ENCODE measurements at places on chromosomes 2 and 18. TPM values are rescaled to one million over a fixed set of nuclear protein-coding genes. Genes with fewer than 3 reads are reported as not detected.

The CPLX4 gene
- total RNA-seq, result not detected

The LRATD1 gene
- 1.9 TPM for total RNA-seq

The G6PC2 gene
- 0.14 TPM for total RNA-seq

The SAG gene
- not detected for total RNA-seq

The ASB1 gene
- total RNA-seq, result 36.3 TPM

The ADRA2B gene
- 4.1 TPM for total RNA-seq

The HSBP1L1 gene
- total RNA-seq, result 3.9 TPM

The NCOA1 gene
- 43.0 TPM for total RNA-seq

The AFTPH gene
- 27.8 TPM for total RNA-seq

The CFAP65 gene
- total RNA-seq, result not detected

The RFX8 gene
- total RNA-seq, result 0.32 TPM

The FIGN gene
- total RNA-seq, result 14.4 TPM

The VWC2L gene
- 0.10 TPM for total RNA-seq

DNA sequence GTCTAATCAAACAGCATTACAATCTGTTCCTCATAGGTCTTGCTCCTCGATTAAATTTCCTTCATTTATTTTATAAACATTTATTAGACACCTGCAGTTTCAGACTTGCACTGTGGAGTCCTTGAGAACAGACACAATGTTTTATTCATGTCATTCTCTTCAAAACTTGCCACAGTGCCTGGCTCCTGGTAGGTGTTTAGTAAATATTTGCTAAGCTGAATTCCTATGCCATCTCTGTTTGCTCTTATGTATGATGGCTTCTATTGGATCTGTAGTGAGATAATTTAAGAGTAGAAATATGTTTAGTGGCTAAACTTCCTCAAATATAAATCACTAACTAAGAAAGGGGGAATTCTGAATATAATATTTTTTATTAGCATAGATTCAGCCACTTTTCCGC lies 61.4 kb downstream of the LRATD1 start:
- no peak for DNase-seq

- DNase-seq, result no peak
These were observed 183.4 kb upstream of the FN1 start for GRCh38 chr2:215619022-215619958.

DNA sequence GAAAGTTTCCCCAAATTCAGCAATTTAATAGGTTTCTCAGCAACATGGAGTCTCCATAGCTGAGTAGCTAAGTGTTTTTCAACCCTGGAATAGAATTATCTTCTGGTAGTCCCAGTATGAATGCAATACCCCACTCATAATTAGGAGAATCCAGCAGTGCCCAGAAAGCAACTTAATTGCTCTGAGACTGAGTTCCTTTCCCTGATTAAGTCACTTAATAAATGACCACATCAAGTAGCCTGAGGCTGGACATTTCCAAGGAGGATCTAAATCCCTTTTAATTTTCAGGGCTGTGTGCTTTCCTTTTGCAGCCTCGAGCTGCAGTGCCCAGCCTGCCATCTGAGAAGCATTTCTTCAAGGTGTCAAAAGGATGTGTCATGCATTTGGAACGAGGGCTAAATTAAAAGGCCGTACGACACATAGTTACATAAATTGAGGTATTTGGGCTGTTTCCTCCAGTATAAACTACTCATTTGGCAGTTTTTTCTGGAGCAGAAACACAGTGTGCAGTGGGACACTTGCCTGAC lies 17.7 kb upstream of the SIX2 start:
- DNase-seq, result no peak

GRCh38 chr2:239107936-239108335 lies 260.1 kb downstream of the TWIST2 start:
- no peak for DNase-seq

DNA sequence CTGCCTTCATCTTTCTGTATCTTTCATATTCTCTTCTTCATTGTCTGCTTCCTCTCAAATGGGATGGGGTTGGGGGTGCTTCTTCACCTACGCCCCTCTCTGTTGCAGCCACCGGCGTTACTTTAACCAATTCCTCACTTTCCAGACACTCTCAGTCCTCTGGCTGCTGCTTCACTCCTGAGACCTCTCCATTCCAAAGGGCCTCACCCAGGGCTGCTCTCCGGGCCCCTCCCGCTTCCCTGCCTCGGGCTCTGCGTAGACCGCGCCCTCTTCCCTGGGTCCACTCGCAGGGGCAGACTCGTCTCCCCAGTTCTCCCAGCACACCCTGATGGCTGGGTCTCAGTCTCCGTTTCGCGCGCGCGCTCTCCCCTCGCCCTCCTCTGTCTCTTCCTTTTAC lies 926 bp downstream of the SERPINB8 start:
- no peak for DNase-seq

GRCh38 chr2:26503231-26503880 lies 25.4 kb upstream of the OTOF start:
- peak; percentile 93 for DNase-seq

- no peak for DNase-seq
These were observed 15.4 kb upstream of the CAVIN2 start for GRCh38 chr2:191862156-191862775.

GRCh38 chr18:73900106-73900835 lies 247.4 kb downstream of the FBXO15 start:
- no peak for DNase-seq

GRCh38 chr2:200212862-200213425 lies 93.5 kb upstream of the SPATS2L start:
- no peak for DNase-seq

- DNase-seq, result no peak
These were observed 47.5 kb upstream of the STAM2 start for GRCh38 chr2:152222975-152223637.

GRCh38 chr2:104853534-104854497 lies at the start of gene POU3F3:
POU3F3 (plus strand) TSS chr2:104854115; CDS start chr2:104855511, 1,396 bp downstream.
- DNase-seq, result peak; percentile 86

- DNase-seq, result no peak
These were observed 65.0 kb downstream of the EPB41L5 start for GRCh38 chr2:120077896-120078295.

DNA sequence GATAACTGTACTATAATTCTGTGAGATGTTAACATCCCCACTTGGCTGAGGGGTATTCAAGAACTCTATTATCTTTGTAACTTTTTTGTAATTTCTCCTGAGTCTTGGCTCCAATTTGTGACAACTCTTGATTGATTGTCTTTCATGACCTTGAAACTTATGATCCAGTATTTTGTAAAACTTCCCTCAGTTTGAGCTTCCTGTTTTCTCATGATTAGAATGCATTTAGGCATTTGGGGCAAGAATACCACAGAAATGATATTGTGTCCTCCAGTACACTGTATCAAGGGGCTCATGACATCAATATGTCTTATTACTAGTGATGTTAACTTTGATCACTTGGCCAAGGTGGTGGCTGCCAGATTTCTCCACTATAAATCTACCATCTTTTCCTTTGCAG lies 37.4 kb downstream of the PNO1 start:
- DNase-seq, result no peak

DNA sequence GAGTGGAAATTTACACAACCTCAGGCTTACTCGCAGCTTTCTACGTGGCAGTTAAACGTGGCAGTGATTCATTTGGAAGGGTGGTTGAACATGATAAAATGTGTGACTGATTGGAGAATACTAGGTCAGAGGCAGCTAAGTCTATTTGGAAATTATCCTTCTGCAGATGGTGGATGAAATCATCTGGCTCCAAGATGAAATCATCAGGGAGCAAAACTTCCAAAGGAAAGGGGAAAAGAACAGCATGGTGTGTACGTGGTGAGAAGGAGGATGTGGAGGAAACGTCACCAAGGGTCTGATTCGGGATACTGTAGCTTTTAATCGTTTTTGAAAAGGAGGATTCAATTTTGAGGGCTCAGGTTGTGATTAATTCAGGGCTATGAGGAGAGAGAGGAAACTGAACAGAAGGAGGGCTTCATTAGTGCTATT lies 47.9 kb downstream of the COL3A1 start:
- DNase-seq, result no peak

Measured in posterior vena cava (tissue), 2 donors.